ENCODE measurements at places on chromosomes 6 and 20. TPM values are rescaled to one million over a fixed set of nuclear protein-coding genes. Genes with fewer than 3 reads are reported as not detected.

Gene BFSP1
- 2.0 TPM for total RNA-seq

Gene CRISP3
- not detected for total RNA-seq

GRCh38 chr6:44024574-44025219 lies 102.6 kb downstream of the MRPL14 start:
- no peak overlapping the region for H3K4me3 ChIP-seq
- H3K27me3 ChIP-seq, result no peaks in the 10 kb centered on the region
- no peak for DNase-seq
- no peak overlapping the region for H3K27ac ChIP-seq

- H3K4me3 ChIP-seq, result no peak overlapping the region
- H3K4me1 ChIP-seq, result no peaks in the 10 kb centered on the region
- H3K27ac ChIP-seq, result no peak overlapping the region
Measured at GRCh38 chr6:73050706-73051105, 174.6 kb downstream of the KHDC1L start.

GRCh38 chr6:137926207-137926731 lies 59.2 kb downstream of the TNFAIP3 start:
- H3K4me1 ChIP-seq, result no peaks in the 10 kb centered on the region
- H3K27ac ChIP-seq, result no peak overlapping the region
- H3K27me3 ChIP-seq, result no peaks in the 10 kb centered on the region
- no peaks in the 10 kb centered on the region for H3K36me3 ChIP-seq
- H3K4me3 ChIP-seq, result no peak overlapping the region

GRCh38 chr20:1224205-1224890 lies 1.5 kb upstream of the RAD21L1 start:
- H3K36me3 ChIP-seq, result no peaks in the 10 kb centered on the region
- H3K4me1 ChIP-seq, result peaks cover 7% of the 10 kb centered on the region
- no peak overlapping the region for H3K27ac ChIP-seq
- H3K27me3 ChIP-seq, result peaks cover 25% of the 10 kb centered on the region
- no peak for DNase-seq
